ENCODE measurements at places on chromosomes 4 and X.

DNA sequence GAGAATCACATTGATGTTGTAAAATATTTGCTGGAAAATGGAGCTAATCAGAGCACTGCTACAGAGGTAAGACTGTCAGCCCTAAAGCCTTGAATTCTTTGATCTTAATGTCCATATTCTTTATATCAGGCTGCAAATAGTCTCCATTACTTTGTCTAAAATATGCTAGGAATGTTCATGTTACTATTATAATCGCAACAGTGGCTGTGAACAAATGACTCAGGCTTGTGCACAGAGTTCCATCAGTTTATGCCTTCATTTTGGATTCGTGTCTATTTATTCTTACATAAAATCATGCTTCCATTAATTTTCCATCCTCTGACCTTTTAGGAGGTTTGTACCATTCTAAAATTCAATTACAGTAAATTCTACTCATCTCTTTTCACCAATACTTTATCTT, 182.7 kb downstream of the ANK2 start:
- no peak for DNase-seq

DNA sequence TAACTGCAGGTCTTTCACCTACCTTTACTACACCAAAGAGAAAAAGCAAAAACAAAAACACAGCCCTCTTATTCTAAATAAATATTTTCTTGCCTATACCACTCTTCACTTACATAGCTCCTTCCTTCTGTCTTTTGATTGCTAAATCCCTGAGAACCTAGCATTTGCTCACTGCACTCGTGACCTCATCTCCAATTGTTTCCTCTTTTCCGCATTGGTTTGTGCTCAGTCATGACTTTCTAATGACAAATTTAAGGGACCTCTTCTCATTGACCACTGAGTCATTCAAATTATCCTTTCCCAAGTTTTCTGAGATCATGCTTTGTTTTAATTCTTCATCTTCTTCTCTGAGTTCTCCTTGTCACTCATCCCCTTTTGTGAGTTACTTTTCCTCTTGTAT, 1697.1 kb downstream of the STIM2 start:
- DNase-seq, result no peak

GRCh38 chr4:48681856-48682255, 98.2 kb downstream of the FRYL start:
- DNase-seq, result no peak

- no peak for DNase-seq
Measured at GRCh38 chrX:44400588-44400987, 57.1 kb upstream of the EFHC2 start.

GRCh38 chr4:146582864-146583263, 55.8 kb upstream of the POU4F2 start:
- no peak for DNase-seq

DNA sequence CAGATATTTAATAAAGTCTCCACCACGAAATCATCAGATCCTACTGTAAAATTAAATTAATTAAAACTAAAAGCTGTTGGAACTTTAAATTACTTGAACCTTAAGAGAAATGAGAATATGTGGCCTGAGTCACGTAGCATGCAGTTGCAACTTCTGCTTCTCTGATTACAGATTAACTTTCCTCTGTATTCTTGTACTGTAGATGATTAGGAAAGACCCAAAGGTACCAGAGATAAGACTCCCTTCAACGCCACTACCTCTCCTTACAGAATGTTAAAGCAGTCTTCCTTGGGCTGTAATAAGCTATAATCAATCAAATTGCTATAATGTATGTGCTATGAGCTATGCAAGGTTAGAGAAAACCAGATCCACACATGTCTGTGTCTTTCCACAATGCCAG, 47.9 kb downstream of the FAM13A start:
- DNase-seq, result no peak

- no peak for DNase-seq
Measured at GRCh38 chrX:17788956-17789562, 51.8 kb downstream of the SCML1 start.

GRCh38 chr4:99872570-99872969, 21.7 kb downstream of the LAMTOR3 start:
- no peak for DNase-seq

DNA sequence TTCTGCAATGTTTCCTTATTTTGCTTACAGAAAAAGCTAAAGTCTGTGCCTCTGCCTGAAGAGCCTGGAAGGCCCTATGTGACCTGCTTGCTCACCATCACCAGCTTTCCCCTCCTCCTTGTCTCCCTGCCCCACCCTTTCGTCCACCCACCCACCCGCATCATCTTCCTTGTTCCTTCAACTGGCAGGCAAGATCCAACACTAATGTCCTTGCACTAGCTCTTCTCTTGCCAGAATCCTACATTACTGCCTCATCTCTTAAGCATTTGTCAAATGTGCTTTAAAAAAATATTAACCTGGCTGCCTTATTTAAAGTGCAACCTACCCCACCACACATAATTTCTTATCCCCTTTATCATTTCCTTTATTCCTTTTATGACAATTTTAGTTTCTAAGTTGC, 165.1 kb upstream of the PPP3CA start:
- DNase-seq, result no peak

- DNase-seq, result no peak
Measured at GRCh38 chr4:74900862-74901261, 32.1 kb upstream of the PARM1 start.

- no peak for DNase-seq
Measured at GRCh38 chrX:8405631-8406030, 59.0 kb upstream of the VCX3B start.

DNA sequence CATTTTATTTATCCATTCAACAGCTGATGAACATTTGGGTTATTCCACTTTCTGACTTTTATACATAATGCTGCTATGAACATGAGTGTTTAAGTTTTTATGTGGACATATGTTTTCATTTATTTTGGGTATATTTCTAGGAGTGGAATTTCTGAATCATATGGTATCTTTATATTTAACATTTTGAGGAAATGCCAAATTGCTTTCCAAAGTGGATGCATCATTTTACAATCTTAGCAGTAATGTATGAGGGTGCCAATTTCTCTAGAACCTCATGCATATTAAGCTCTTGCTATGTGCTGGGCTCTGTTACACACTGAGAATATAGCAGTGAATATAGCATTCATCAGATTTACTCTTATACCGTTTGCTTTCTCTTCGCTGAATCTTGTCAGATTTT, 983.7 kb downstream of the STIM2 start:
- no peak for DNase-seq

- no peak for DNase-seq
Measured at GRCh38 chr4:175277816-175278215, 359.7 kb downstream of the ADAM29 start.

- no peak for DNase-seq
Measured at GRCh38 chr4:187666697-187667494, 328.7 kb upstream of the ZFP42 start.

GRCh38 chr4:30559481-30559880, 160.7 kb upstream of the PCDH7 start:
- DNase-seq, result no peak

DNA sequence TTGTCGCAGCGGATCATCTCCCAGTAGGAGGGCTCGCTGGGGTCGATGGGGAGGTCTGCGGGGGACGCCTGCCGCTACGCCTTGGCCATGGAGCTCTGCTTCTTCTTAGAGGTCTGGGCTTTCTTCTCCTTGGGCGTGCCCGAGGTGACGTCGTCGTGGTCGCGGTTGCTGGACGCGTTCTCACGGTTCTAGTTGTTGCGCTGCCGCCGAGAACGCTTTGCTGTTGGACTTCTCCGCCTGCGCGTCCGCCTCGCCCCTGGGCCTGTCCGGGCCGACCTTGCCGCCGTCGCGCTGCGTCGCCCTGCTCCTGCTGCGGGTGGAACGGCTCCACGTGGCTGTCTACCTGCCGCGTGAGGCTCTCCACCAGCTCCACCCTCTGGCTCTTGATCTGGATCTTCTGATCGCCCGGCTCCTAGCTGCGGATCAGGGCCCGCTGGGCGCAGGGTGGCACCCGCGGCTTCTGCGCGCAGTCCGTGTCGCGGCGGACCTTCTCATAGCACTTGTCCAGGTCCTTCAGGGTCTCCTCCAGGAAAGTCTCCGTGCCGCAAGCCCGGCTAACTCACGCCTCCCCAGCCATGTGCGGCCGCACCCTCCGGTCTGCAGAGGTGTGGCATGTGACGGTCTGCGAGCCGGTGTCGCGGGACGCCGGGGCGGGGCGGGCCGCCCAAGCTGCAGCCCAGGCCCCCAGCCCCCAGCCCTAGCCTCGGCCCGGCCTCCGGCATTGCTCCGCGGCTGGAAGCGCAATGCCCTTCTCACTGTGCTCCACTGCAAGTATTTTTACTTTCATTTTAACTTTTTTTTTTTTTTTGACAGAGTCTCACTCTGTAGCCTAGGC, 40.5 kb upstream of the OGT start:
- DNase-seq, result peak; percentile 2

- DNase-seq, result no peak
Measured at GRCh38 chr4:108240366-108240765, 71.6 kb upstream of the LEF1 start.

DNA sequence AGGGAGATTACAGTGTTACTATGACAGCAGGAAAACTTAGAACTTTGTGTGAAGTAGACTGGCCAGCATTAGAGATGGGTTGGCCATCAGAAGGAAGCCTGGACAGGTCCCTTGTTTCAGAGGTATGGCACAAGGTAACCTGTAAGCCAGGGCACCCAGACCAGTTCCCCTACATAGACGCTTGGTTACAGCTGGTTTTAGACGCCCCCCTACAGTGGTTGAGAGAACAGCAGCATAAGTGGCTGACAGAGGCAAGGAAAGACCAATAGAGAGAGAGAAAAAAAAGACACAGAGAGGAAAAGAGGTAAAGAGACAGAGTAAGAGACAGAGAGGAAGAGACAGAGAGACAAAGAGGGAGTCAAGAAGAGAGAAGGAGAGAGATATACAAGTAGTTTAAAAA, 144.5 kb downstream of the GC start:
- DNase-seq, result no peak

DNA sequence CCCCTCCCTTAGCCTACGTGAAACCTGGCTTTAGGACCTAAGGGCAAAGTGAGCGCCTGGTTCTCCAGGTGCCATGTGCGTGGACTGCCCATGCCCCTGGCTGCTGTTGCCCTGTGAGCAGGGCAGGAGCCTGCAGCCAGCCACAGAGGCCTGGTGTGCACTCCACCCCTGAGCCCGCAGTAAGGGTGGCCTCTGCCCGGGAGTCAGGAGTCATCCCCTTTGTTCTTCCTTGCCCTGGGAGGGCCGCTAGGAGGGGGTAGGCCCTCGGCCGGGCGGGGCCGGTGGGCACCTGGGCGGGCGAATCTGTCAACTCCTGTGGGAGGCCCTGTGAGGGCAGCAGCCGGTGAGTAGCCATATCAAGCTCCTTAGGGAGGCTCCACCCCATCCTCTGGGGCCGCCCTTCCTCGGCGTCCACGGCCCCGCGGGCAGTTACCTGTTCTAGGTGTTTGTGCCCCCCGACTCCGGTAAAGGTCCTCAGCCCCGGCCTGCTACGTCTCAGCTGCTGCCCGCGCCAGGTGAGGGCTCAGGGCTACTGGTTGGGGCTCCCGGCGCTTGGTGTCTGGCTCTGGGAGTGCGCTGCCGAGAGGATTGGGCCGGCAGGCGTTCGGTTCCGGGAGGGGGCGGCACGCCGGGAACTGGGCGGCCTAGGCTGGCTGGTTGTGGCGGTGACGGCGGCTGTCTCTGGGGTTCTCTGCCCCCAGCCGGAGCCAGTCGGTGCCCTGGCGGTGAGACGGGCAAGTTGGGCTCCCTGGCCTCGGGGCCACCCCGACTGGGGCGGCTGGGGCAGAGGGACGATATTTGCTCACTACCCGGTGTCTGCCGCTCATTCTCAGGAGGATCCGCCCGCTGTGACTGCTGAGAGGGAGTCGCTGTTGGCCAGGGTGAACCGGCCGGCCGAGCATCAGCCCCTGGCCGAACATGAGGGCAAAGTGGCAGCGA, 1060.2 kb downstream of the TECRL start:
- DNase-seq, result no peak

- no peak for DNase-seq
Measured at GRCh38 chrX:70480660-70481018, 36.0 kb downstream of the DLG3 start.

DNA sequence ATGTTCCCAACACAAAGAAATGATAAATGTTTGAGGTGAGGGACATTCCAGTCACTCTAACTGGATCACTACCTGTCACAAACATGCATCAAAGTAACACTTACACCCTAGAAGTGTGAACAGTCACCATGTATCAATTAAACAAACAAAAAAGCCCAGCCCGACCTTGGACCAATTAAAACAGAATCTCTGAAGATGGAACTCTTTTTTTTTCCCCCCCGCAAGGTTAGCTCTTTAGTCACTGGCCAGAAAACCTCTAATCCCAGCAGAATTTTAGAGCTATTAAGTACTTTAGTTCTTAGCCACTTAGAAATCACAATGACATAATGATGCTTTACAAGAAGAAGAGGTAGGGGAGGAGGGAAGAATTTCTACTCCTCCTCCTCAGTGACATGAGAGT, 154.5 kb downstream of the PALLD start:
- no peak for DNase-seq

DNA sequence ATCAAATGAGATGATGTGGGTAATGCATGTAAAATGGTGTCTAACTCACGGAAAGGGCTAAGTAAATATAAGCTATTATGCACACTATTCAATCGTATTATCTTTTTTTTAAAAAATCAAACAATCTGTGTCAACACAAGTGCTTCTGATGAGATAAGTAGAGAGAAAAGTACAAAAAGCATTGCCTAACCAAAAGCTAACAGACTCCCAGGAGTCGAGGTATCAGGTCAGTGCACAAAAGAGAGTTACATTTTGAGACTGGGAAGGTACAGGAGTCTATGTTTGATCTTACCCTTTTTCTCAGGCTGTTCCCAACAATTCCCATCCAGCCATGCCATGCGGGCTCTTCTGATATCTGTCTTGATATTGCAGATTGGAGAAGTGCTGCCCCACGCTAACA, 203.3 kb upstream of the ZIC3 start:
- DNase-seq, result no peak

DNA sequence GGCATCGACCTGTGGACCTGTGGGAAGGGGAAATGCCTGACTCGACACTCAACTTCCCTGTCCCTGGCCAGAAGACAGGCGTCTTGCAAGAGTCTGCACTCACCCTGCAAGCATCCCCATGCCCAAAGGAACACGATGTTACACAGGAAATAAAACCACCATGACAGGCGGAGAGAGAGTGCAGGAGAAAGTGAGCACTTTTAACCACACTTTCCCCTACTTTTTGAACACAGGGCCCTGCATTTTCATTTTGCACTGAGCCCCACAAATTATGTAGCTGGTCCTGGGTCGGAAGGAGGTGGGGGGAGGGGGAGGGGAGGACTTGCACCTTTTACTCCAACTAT, 13.8 kb upstream of the MAN2B2 start:
- DNase-seq, result no peak

- DNase-seq, result no peak
Measured at GRCh38 chrX:54452920-54453319, 12.7 kb downstream of the TSR2 start.

- peak; percentile 56 for DNase-seq
Measured at GRCh38 chr4:104494822-104495559, at the start of gene CXXC4. TSS of gene CXXC4 (minus strand) at chr4:104494894. CDS start at chr4:104491802, 3,092 bp downstream.

- no peak for DNase-seq
Measured at GRCh38 chr4:83629945-83630721, 94.2 kb downstream of the GPAT3 start.
